ENCODE measurements at places on chromosomes 13 and 19.

GRCh38 chr19:50203281-50204080, at the start of gene MYH14:
Gene MYH14 (plus strand): TSS chr19:50203622. CDS start chr19:50210366, 6,744 bp downstream.
- DNase-seq: no peak

- DNase-seq: no peak
Observed at GRCh38 chr13:87147076-87147475, 524.1 kb upstream of the SLITRK5 start.

GRCh38 chr13:78102121-78102677, 183.6 kb upstream of the EDNRB start:
- DNase-seq: no peak

DNA sequence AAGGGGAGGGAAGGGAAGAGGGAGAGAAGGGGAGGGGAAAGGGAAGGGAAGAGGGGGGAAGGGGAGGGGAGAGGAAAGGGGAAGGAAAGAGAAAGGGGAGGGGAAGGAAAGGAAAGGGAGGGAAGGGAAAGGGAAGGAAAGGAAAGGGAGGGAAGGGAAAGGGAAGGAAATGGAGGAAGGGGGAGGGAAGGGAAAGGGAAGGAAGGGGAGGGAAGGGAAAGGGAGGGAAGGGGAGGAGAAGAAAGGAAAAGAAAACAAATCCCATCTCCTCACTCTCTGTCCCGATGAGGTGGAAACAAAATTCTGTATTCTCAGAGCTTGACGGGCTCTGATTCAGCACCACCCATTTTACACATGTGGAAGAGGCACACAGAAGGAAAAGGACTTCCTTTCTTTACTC, 51.4 kb upstream of the SIN3B start:
- no peak for DNase-seq

DNA sequence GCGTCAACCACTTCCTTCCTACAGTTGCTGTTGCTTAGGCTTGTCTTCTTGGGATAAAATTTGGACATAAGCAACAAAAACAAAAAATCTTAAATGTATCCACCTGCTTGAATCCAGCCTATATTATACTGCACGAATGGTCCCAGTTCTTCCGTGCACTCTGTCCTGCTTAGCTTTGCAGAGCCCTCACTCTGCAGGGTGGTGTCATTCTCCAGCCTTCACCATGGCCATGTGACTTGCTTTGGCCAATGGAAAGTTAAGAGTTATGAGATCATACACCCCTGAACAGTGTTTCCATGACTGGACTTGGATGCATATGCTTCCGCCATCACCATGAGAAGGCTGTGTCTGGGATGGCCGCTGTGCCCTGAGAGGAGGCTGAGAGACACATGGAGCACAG, 27.4 kb upstream of the SACS start:
- DNase-seq: no peak

Measured in NCI-H1694 (cell line).